ENCODE measurements at places on chromosomes 2 and 18.

DNA sequence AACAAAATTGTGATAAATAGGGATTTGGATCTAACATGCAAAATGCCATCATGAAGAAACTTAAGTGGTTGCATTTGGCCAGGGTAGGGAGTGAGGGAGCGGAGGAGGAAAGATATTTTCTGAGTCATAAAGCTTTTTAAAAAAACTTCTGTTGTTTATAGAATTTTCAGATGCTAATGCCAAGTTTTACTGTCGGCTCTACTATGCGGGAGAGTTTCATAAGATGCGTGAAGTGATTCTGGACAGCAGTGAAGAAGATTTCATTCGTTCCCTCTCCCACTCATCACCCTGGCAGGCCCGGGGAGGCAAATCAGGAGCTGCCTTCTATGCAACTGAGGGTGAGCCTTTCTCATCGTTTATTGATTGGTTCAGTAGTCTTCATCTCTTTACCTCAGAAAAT lies 56.0 kb upstream of the PTH2R start:
- no peak for DNase-seq

DNA sequence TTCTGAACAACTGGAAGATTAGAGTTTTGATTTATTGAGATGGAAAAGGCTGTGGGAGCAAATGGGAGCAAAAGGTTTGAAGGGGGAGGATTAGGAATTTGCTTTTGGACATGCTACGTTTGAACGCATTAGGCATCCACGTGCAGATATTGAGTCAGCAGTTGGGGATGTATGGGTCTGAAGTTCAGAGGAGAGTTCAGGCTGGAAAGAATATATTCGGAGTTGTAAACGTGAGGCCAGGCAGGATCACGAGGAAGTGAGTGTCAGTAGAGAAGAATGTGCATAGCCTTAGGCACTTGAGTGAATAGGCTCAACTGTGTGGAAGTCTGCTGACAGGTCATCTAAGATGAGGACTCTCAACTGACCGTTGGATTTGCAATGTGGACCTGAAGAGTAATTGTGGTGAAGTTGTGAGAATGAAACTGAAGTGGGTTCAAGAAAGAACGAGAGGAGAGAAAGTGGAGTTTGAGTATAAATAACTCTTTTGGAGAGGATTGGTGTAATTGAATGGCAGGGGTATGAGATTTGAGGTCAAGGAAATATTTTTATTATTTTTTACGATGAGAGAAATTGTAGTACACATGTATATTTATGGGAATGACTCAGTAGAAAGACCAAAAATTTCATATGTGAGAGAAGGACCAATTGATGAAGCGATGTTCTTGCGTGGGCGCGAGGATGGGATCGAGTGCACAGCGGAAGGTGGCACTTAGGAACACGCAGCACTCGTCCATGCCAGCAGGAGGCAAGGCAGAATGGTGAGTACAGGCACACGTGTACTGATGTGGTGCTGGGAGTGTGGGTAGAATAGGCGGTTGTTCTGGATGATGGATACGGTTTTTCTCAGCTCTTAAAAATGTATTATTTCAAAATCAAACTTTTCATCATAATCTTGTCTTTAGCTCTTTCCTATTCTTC lies 40.5 kb upstream of the POLE4 start:
- peak; percentile 98 for DNase-seq

DNA sequence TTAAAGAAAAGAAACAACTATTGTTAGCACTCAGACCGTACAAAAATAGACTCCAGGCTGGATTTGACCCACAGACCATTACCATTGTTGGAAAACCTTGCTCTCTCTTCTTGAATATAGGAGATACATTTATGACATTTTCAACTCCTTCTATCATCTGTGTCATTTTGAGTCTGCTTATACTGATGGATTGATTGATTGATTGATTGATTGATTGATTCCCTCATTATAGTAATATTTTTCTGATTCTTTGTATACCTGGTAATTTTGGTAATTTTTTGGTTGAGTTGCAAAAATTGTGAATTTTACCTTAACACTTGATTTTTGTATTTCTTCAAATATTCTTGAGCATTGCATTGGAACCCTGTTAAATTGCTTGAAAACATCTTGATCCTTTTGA lies 114.2 kb upstream of the KLHL29 start:
- DNase-seq = no peak

DNA sequence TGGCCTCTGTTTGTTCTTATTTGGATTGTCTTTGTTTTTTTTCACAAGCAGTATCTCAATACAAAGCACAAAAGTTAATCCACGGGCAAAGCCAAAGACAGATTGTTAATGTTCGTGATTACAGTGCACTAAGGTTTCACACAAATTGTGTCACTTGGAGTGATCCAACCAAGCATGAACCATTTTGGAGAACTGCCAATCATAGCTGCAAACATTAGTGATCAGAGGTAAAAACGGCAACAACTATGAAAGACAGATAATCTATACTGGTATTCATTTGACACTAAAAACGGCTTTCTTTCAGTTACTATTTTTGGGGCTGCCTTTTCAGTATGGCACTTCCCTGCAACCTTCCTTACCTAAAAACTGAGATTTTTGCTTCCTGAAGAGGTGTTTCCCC lies 213.1 kb upstream of the GULP1 start:
- DNase-seq = no peak

DNA sequence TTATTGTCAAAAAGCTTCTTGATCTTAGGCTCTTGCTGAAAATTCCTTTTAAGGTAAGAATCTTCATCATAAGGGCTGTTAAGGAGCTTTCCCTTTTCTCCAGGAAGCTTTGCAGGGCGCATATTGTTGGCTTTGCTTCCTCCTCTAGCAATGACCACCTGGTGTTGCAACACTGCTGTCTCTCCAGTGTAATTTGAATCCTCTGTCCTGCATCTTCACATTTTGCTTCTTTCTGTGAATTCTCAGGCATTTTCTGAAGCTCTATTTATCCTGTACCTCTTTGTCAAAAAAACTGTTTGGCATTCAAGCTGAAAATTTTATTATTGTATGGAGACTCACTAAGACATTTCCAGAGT lies 533.1 kb upstream of the CHAC2 start:
- DNase-seq = no peak

- no peak for DNase-seq
Measured at GRCh38 chr2:236892721-236893120, 193.0 kb upstream of the COPS8 start.

DNA sequence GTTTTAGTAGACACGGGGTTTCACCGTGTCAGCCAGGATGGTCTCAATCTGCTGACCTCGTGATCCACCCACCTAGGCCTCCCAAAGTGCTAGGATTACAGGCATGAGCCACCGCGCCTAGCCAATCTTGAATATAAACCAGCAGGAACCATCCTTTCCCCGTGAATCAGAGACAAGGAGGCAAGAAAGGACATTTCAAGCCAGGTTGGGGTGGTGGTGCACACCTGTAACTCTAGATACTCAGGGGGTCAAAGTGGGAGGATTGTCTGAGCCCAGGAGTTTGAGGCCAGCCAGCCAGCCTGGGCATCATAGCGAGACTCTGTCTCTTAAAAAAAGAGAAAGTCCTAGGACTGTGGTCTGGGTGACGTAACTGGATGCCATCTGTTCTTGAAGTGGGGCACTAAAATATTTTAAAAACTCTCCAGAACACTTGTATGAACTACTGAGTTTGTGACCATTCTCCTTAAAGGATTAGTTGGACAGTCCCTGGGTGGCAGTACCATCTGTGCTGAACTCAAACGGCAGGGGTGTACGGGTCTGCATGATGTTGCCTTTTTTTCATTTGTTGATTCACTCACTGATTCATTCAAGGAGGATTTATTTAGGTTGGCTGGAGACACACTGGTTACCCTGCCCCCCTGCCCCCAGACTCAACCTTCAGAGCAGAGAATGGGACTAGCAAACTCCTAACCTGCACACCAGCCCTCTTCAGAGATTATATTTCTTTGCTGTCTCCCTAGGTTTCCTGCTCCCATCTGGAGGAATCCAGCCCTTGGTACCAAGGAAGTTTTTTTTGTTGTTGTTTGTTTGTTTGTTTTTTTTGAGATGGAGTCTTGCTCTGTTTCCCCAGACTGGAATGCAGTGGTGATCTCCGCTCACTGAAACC lies 2.9 kb upstream of the TLX2 start:
- DNase-seq = no peak

- peak; percentile 83 for DNase-seq
Measured at GRCh38 chr2:183010112-183010511, 28.1 kb downstream of the NCKAP1 start.

DNA sequence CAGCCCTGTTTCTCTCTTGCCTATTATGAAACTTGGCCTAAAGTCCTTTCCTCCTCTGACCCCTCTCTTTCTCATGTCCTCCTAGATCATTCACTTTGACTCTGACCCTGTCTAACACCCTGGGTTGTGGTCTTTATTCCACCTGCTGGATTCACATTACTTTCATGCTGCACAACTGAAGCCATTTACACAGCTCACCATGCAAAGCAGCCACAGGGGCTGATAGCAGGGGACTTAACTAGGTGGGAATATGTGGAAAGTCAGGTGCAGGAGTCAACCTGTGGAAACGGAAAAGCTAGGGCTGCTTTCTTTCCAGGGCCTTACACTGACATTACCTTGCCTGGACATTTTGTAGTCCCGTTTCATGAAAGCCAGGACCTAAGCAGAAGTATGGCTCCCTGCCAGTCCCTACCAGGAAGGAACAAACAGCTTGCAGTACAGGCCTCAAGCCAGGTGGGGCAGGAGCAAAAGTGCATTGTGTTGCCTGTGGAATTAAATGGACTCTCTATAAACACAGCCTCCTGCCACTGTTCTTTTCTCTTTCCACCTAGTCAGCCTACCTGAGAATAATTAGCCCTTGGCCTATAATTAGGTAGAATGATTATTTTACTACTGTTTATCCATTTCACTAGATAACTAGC lies 11.8 kb downstream of the MAPRE3 start:
- no peak for DNase-seq

DNA sequence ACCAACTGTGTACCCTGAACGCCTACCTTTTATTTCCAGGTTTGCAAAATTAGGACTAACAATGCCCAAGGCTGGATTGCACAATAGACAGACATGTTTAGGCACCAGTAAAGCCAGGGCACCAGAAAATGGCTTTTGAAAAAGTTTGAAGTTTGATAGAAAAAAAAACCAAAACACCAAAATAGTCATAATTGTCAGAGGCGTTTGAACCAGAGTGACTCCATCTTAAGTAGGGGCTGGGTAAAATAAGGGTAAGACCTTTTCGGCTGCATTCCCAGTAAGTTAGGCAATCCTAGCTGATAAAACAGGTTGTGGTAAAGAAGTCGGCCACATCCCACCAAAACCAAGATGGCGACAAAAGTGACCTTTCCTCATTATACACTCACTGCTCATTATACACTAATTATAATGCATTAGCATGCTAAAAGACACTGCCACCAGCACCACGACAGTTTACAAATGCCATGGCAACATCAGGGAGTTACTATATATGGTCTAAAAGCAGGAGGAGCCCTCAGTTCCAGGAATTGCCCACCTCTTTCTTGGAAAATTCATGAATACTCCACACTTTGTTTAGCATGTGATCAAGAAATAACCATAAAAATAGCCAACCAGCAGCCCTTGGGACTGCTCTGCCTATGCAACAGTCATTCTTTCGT lies 105.1 kb upstream of the MSH2 start:
- DNase-seq = no peak

- no peak for DNase-seq
Measured at GRCh38 chr2:126809340-126809739, 89.3 kb upstream of the TEX51 start.

DNA sequence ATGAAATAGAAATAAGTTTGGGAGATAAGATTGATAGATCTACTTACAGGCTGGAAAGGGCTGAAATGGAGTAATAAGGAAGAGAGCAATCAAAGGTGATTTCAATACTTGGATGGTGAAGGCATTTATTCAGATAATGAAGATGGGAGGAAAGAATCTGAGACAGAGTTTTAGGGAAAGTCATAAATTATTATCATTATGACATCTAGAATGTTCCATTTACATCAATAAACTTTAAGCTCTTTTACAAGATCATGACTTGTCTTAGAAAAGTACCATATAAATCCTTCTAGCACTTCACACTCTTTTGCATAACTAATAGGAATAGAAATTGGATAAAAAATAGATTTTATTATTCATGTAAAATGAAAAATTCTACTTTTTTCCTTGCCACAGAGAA lies 2.2 kb downstream of the SCN9A start:
- DNase-seq = no peak

DNA sequence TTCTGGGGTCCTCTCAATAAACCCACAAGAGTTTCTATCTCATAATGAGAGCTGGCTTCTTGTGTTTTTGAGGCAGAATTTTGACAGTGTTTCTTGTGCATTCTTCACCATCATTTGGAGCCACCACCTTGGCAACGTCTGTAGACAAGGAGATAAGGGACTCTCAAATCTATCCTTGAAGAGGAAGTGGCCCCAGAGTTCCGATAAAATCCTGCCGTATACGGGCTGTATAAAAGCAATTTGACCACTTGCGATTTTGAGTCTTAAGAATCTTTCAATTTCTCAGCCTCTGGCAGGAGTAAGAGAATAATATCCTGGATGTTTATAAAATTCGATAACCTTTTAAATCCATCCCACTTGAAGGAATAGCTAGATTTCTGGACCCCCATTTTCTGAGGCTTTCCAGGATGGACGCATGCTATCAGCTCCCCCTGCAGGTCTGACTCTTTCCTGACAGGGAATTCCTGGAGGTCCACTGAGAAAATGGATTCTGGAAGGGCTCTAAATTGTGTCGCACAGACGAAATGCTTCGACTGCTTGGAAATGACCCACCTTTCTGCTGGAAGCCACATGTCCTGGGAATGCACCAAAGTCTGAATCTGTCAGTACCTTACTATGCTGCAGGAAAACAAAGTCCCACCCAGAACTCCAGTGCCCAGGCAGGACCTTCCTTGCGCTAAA lies 54.1 kb downstream of the E2F6 start:
- DNase-seq = peak; percentile 16

GRCh38 chr2:7203056-7203467 lies 285.9 kb downstream of the RNF144A start:
- peak; percentile 25 for DNase-seq

GRCh38 chr2:128504246-128505149 lies 185.8 kb upstream of the HS6ST1 start:
- no peak for DNase-seq

- DNase-seq = no peak
Measured at GRCh38 chr2:44433895-44434294, 72.1 kb downstream of the CAMKMT start.

DNA sequence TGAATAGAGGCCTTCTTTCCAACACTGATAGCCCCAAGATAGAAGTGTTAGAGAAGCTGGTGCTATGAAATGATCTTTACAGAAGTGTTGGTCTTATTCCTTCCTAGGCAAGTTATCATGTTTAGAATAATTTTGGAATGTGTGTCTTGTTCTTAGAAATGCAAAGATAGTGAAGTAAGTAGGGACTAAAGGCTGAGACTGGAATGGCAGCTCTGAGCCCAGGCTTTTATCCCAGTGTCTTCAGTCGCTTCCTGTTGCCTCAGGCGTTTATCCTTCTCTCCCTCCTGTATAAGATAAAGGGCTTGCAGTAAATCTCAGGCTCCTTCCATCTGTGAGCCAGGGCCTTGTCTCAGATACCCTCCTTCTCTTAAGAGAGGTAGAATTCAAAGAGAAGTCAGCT lies 218.1 kb downstream of the TPGS2 start:
- no peak for DNase-seq

GRCh38 chr18:9539283-9539682 lies 64.0 kb downstream of the RALBP1 start:
- DNase-seq = peak; percentile 52

Measured in NCI-H226 (cell line).